ENCODE measurements at places on chromosomes 5 and 9.

DNA sequence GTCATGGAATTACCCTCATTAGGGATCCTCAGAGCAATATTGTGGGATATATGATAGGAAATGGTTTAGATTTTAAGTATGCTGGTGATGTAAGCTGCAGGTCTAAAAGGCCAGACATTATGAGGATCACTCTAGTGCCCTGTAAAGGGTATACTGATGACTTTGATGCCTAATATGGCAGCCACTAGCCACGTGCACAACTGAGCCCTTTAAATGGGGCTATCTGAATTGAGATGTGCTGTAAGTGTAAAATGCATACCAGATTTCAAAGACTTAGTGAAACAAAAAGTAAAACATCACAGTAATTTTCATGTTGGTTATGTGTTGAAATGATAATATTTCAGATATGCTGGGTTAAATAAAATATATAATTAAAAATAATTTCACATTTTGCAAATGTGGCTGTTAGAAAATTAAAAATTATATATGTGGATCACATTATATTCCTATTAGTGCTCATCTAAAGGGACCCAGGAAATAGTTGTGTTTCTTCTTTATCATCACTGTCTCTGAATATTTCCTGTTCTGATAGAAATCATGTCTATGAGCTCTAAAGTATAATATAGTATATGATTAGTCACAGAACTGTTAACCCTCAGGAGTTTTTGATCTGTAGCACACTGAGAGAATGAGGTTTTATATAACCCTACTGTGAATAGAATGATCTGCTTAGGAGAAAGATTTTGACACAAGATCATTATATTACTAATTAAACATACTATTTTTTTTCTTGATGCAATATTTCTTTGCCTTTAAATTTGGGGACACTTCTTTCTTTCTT, 50.1 kb downstream of the OSTF1 start:
- no peak for DNase-seq

GRCh38 chr5:10479154-10479721, 37.6 kb downstream of the ROPN1L start:
- DNase-seq, result no peak

DNA sequence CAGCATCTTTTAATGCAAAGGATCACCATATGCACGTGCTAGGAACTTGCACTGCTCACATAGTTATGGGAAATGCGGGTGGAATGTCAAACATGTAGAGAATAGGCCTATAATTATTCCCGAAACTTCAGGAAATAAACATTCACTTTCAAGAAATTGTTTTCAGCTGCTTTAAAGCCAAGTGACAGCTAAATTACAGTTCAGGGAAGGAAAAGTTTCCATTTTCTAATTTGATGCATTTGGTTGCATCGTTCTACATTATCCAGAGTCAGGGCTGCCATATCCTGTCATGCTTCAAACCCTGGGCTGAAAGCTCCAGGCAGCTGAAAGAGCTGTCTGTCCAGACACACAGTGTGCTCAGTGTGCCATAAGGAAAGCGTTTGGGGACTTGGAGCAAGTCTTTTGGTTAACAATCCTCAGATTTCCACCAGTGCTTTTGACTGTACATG, 518.1 kb downstream of the CSNK1G3 start:
- DNase-seq, result no peak

DNA sequence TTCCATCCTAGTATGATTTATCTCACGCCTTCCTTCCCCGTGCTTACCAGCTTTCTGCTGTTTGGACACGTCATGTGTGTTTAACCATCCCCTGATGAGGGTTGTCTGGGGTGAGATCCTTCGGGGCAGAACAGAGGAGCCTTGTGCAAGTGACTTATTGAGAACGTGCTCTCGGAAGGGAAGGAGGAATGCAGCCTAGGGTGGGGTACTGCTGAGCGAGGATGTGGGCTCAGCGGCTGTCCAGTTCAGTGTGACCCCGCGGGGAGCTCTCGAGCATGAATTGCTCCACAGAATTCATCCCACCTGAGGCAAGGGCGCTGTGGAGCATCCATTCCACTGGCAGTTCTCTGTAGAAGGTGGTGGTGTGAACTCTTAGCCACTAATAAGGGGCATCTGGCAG, 4.0 kb downstream of the MYOZ3 start:
- no peak for DNase-seq

DNA sequence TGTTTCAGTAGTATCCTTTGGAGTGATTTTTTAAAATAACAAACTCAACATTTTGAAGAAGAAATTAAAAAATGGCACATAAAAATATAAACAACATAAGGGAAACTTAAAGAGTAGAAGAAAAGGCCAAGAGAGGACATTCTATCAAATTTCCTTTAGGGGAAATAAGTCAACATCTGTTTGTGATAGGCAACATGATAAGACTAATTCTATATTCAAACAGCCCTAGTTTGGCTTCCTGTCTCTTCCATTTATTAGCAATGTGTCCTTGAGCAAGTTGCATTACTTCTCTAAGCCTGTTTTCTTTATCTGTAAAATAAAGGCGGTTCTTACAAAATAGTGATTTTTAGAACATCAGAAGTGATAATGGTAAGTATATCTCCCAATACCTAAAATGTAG, 24.7 kb downstream of the TYRP1 start:
- DNase-seq, result no peak

DNA sequence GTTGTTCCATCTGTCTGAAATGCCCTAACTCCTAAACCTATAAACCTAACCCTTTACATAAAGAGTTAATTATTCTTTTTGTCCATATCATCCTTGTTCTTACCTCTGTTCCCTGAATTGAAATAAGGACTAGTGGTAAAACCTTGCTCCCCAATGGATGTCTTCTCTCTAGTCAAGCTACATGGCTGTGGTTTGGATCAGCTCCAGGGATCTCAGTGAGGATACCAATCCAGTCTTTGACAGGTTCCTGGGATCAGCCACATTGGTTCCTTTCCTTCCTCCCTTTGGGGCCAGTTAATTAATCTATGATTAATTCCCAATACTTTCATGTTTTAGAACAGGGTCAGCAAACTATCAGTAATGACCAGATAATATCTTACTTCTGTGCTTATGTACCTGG, 151.6 kb downstream of the SIL1 start:
- DNase-seq, result peak; percentile 40
